ENCODE measurements at places on chromosomes 4 and X. TPM values are rescaled to one million over a fixed set of nuclear protein-coding genes. Genes with fewer than 3 reads are reported as not detected.

- no peak for DNase-seq
Observed at GRCh38 chrX:129981752-129982299, 609 bp upstream of the BCORL1 start.

GRCh38 chr4:106343865-106344646 is 24.5 kb downstream of the GIMD1 start:
- no peak for DNase-seq

- DNase-seq: no peak
Observed at GRCh38 chrX:13364230-13364857, 44.5 kb upstream of the ATXN3L start.

- no peak for DNase-seq
Observed at GRCh38 chrX:139647597-139647996, 60.4 kb downstream of the MCF2 start.

DNA sequence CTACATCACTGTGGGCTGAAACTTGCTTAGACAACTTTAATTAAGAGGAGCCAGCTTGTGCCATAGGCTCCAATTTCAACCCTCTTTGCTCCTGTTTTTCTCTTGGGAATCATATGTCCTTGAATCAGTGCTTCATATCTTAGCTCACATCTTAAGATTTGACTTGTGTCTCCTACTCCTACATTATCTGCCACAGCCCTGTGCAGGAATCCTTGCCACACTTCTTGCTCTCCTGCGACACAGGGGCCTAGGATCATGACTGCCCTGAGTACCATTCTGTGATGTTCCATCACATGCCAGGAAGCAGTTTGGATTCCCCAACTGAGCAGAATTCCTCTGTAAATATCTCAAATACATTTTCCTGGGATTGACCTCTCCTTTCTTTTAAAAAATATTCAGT is 36.4 kb downstream of the ARSJ start:
- no peak for DNase-seq

DNA sequence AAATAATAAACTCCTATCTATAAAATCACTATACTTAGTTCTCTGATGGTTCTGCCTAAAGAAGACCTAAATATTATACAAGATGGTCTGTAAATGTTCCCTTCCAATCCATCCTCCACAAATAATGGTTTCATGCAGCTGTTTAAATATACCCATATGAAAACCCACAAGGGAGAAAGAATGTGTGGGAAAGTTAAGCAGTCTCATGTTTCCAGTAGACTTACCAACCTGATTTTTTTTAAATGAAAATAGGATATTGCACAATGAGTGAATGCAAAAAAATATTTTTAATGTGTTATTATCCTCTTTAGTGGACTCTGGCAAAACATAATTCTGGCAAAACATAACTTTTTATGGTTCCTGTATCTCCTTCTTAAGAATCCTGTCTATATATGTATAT is 23.3 kb downstream of the CAMK2D start:
- no peak for DNase-seq

GRCh38 chr4:125837493-125838201 is 522.9 kb downstream of the FAT4 start:
- no peak for DNase-seq

GRCh38 chrX:133677123-133678063 is 262.1 kb upstream of the GPC4 start:
- no peak for DNase-seq

DNA sequence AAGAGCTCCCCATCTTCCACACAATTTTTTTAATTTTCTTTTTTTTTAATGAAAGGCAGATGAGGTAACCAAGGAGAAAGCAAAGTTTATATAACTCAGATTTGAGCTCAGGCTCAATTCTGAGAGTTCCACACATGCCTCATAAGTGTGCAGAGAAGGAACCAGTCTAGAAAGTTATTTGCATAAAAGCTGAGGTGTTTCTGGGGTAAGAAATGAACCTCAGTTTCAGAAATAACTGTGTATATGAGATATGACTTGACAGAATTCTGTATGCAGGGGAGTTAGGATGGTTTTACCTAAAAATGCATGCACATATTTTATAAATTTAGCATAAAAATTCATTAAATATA is 51.3 kb downstream of the DTHD1 start:
- DNase-seq: no peak

DNA sequence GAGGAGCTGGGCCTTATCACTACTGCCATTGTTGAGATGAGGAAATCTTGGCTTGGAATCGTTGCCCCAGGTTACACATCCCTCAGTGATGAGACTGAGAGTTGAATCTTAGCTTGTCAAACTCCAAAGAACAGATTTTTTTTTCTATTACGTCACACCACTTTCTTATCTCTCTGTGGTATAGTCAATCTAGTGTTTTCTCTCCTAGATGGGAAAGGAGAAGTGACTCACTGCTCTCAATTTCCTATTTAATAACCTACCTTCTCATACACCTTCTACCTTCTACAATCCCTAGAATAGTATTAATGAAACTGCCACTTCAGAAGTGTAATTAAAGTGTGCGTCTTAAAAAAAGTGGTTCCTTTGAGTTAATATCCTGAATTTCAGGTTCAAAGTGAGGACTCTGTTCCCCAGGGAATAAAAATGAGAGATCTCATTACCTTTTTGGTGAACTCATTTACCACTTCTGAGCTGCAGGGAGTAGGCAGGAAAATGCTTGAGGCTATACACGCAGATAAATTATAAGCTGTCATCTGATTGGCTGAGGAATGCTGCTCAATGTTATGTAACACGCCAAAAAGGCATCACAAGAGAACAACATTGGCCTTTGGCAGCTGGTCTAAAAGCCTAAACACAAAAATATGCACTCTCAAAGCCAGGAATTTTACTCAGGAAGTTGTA is 59.3 kb downstream of the MAD2L1 start:
- DNase-seq: peak; percentile 74

DNA sequence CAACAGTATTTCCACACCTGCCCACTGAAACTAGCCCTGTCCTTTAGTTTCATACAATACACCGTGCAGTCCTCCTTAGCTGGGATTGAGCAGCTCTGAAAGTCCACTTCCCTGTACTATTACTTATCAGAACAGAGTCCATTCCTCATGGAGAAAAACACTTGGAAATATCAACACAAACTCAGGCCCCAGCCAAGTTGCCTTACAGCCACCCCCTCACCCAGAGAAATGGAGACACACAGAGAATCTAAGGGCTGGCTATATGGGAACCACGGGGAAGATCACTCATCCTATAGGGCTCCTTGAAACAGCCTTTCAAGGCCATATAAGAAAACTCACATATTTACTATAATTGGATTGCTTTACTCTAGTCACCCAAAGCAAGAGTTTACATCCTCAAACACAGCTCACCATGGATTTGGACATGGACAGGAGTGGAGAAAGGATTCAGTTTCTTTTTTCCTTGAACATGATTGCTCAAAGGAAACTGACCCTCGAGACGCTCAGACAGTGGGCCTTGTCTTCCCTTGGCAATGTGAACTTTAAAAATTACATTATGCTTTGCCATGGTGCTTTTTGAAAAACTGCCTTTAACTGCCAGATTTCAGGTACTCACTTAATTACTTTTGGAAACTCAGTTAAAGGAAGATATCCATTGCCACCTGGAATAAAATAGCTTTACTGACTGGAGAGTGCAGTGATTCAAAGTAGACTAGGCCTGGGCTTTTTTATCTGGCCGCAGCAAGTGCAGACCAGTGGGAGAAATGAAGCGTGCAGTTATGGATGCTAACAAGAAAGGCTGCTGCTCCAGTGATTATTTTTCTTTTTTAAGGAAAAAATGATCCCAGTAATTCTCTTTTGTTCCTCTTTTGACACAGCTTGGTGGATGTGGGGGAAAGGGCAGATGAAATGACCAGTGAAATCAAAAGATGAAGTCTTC is 1.6 kb downstream of the SCARB2 start:
- no peak for DNase-seq

GRCh38 chr4:99624141-99624719 is 33.4 kb downstream of the C4orf54 start:
- no peak for DNase-seq

DNA sequence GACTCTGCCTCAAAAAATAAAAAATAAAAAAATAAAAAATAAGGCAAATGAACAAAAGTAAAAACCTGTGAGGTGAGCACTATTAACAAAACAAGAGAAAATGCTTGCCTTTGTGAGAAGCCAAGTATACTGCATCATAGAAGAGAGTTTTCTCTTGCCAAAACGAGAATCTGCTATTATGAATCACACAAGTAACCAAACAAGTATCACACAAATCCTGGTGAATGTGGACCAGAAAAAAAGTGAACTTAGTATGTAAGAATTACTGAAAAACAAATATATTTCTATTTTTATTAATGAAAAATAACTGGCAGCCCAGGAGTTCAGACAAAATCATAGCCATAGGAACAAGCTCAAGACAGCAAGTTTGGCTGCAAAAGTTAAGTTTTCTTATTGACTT is 193.5 kb downstream of the PDGFC start:
- no peak for DNase-seq

GRCh38 chrX:130975947-130976346 is 72.9 kb upstream of the ENOX2 start:
- peak; percentile 30 for DNase-seq

DNA sequence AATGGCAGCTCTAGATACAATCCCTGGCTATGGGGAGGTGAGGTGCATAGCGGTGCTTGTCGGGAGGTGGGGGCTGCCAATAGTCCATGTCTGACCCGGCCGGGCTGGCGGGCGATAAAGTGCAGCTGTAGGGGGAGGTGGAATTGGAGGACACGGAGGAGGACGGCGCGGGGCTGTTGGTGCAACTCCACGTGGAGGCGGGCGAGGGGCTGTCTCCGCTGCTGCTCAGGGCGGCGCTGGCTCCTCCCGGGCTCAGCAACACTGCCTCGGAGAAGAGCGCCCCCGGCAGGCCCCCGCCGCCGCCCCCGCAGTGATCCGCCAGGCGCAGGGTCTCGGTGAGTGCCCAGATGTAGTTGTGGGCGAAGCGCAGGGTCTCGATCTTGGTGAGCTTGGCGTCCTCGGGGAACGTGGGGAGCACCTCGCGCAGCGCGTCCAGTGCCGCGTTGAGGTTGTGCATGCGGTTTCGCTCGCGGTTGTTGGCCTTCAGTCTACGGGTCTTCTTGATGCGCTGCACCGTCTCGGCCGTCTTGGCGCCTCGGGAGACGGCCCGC is 1.3 kb downstream of the NEUROG2 start:
- no peak for DNase-seq

DNA sequence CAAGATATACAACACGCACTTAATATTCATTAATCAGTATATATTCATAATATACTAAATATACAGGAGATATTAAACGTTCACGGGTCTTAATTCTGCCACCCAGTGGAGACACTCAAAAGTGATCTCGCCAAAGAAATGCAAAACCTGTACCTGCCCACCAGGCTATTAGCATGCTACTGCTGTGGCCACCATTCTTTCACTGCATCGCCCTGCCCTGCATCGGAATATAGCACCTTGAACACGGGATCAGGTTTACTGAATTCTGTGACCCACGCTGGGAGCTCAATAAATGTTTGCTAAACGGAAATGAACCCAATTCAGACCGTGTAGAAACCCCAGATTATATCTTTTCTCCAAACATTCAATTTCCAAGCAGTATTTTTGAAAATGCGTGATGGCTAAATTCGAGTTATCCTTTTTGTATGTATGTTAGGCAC is 840 bp upstream of the CLCN3 start:
- peak; percentile 53 for DNase-seq

GRCh38 chr4:17740702-17741101 is 40.7 kb downstream of the FAM184B start:
- DNase-seq: no peak

DNA sequence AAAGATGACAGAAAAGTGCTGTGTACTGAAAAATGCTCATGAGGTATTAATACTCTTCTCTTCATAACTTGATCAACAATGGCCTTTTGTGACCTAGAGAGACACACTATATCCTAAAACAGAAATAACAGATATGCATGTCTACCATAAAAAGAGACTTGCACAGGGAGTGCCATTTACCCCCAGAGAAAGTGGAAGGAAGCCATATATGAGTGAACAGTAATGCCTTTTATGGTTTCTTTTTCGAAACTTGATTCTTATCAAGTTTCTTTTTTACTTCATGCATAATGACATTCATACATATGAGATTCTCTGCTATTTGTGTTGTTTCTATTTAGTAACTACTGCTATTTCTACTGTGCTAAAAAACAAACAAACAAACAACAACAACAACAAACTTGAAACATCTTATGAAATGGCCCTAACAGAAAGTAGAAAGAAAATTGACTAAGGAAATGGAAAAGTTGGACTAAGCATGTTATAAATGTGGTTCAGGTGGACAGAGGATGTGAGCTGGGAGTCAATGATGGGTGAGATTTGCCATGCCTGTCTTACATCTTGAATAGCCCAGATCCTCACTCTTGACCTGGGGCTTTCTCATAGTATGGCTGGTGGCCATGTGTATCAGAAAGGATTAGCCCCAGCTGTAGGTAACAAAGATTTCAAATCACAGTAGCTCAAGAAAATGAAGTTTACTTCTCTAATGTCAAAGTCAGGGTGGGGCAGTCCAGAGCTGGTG is 43.8 kb downstream of the GEMIN8 start:
- DNase-seq: no peak

The DRD5 gene
- not detected for total RNA-seq

The MAML3 gene
- total RNA-seq: 0.07 TPM

The FGFRL1 gene
- 85.0 TPM for total RNA-seq

The RGN gene
- total RNA-seq: not detected

The SPRY1 gene
- total RNA-seq: 0.05 TPM

The NEXMIF gene
- not detected for total RNA-seq

The ARL13A gene
- not detected for total RNA-seq

The EPHA5 gene
- total RNA-seq: not detected
